GM04504 (cell line): ENCODE measurements at places on chromosomes 2 and 18.

GRCh38 chr2:54572262-54572635 is 116.1 kb downstream of the SPTBN1 start:
- DNase-seq = peak; percentile 40

DNA sequence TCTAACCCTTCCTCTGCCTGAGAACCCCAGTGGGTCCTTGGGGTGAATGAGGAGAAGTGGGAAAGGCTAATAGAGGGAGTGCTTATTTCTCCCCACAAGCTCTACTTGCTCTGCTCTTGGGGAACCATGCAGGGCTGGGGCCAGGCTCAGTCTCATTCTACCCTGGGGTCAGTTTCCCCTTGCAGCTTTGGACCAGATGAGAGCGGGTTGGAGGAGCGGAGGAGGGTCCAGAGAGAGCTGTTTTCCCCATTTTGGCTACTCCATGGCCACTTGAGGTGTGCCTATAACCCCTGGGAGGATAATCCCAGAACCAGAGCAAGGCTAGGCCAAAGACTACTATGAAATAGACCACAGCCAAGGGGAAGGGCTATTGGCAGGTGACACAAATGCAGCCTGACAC is 29.6 kb downstream of the PLB1 start:
- DNase-seq = no peak

DNA sequence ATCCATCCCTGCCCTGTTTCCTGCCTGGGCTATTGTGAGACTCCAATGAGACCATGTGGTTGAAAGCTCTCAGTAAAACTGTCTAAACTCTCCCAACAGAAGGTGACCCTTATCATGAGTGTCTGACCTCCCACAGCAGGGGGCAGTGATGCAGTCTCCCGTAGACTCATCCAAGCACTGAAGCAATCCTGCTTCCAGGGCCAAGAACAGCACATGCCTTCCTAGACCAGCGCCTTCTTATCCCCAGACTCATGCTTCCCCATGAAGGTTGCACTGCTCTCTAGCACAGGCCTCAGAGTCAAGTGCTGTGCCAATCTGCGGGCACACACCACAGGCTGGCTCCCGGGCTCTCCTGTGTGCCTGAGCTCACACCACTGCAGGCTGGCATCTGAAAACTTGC is 112.3 kb downstream of the TNS1 start:
- DNase-seq = peak; percentile 71

DNA sequence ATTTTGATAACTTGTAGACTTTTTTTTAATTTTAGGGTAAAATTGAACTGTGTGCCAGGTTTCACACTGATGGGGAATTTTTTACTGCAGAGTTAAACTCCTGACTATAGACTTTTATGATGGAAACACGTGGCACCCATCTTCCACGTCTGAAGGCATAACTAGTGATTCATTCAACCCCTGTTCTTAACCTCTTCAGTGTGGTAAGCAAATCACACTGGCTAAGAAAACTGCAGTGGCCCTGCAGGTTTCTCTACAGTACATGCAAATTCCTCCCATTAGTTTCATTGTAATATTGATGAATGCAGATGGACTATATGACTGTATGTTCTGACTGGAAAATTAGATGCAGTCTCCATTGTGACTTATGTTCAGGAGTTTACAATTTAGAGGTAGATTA is 47.2 kb downstream of the SMAD4 start:
- peak; percentile 51 for DNase-seq

- DNase-seq = no peak
These were observed 14.2 kb upstream of the CABLES1 start for GRCh38 chr18:23121133-23121532.

GRCh38 chr2:162013514-162014475 is 60.2 kb downstream of the DPP4 start:
- DNase-seq = no peak

- no peak for DNase-seq
These were observed 10.8 kb downstream of the ANO7 start for GRCh38 chr2:241199286-241199685.

GRCh38 chr2:168097431-168097830 is 150.0 kb downstream of the STK39 start:
- DNase-seq = no peak

DNA sequence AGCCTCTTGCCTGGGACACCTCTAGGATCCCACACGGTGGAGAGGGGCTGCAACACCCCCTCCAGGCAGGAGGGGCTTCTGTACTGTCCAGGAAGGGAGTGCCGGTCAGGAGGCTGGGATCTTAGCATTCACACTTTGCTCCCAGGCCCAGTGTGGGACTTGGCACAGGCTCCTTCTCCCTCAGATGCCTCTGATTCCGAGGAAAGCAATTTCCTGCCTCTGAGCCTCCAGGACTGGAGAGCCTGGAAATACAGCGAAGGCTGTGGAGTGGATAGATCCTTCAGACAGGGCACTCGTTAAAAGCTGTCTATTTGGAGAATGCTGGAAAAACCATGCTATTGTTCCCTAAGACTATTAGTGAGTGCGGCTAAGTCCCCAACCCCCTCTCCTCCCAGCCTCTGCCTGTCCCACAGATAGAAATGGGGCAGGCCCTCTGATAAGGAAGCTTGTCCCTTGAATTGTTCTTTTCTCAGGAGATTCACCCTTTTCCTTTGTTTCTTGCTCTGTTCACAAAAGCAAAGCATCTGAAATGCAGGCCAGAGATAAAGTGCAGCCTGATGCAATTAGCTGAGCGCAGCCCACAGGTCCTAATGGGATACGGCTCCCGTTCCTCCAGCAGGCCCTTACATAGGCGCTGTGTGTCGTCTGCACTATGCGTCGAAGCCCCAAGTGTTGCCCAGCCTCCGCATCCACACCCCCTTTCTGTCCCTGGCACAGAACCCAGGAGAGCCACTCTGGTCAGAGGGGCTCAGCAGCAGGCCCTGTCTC is 252.2 kb downstream of the KLHL29 start:
- DNase-seq = peak; percentile 38

DNA sequence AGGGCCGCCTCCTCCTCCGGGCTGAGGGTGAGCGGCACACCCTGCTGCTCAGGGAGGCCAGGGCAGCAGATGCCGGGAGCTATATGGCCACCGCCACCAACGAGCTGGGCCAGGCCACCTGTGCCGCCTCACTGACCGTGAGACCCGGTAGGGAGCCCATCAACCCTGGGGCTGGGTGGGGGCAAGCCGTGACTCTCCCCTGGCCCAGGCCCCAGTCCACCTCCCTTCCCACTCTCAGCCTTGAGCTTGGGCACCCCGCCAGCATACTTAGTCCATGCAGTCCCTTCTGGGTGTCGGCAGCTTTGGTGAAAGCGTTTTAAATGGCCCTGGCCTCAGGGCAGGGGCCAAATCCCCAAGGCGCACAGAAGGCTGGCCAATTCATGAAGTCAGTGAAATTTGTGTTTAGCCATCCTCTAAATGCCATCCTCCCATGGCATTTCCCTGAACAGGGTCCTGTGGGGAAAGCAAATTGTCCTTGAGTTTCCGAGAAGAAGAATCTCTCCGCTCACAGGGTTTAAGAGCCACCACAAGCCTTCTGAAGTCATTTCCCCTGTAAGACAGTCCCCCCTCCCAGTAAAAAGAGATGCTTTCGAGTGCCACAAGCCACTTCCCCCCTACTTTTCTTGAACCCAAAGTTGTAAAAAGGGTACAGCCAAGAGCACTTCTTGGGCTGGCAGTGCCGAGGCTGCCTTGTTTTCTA is 17.2 kb downstream of the SPEG start:
- no peak for DNase-seq
